ENCODE measurements at places on chromosomes 13 and 19. TPM values are rescaled to one million over a fixed set of nuclear protein-coding genes. Genes with fewer than 3 reads are reported as not detected.

TPP2 gene
- total RNA-seq = 44.8 TPM

OR10H1 gene
- total RNA-seq = not detected

PTGER1 gene
- 2.4 TPM for total RNA-seq

LIM2 gene
- not detected for total RNA-seq

FBXO17 gene
- 30.0 TPM for total RNA-seq

OR7E24 gene
- total RNA-seq = not detected

VSIG10L gene
- total RNA-seq = 1.8 TPM

URAD gene
- total RNA-seq = not detected

ZNF225 gene
- total RNA-seq = 7.0 TPM

NKG7 gene
- 8.9 TPM for total RNA-seq

TBC1D17 gene
- 64.8 TPM for total RNA-seq

LPAR2 gene
- total RNA-seq = 11.0 TPM

MISP3 gene
- 5.6 TPM for total RNA-seq

ZNF177 gene
- total RNA-seq = 6.2 TPM

IZUMO2 gene
- not detected for total RNA-seq

ZNF850 gene
- total RNA-seq = 4.5 TPM

AP1M2 gene
- total RNA-seq = not detected

PRODH2 gene
- total RNA-seq = not detected

CEACAM4 gene
- total RNA-seq = 1.9 TPM

ZNF491 gene
- 4.2 TPM for total RNA-seq

ZNF420 gene
- 14.4 TPM for total RNA-seq

CILP2 gene
- total RNA-seq = 0.27 TPM

ZNF99 gene
- 0.49 TPM for total RNA-seq

FAM83E gene
- total RNA-seq = not detected

ZNF878 gene
- total RNA-seq = 0.27 TPM

CD22 gene
- total RNA-seq = 23.8 TPM

HSH2D gene
- total RNA-seq = 1.2 TPM

CFAP97D2 gene
- not detected for total RNA-seq

PRR22 gene
- 1.0 TPM for total RNA-seq

RNF113B gene
- total RNA-seq = not detected

SOX1 gene
- total RNA-seq = not detected

ZNF429 gene
- 14.4 TPM for total RNA-seq

CAMSAP3 gene
- not detected for total RNA-seq

PPM1N gene
- total RNA-seq = 1.8 TPM

CRX gene
- total RNA-seq = 0.09 TPM

RASL11A gene
- total RNA-seq = 14.2 TPM

PDS5B gene
- 80.1 TPM for total RNA-seq

MZT1 gene
- total RNA-seq = 9.0 TPM

CDX2 gene
- total RNA-seq = not detected

TTYH1 gene
- 72.2 TPM for total RNA-seq
